ENCODE measurements at places on chromosomes 5 and 9. TPM values are rescaled to one million over a fixed set of nuclear protein-coding genes. Genes with fewer than 3 reads are reported as not detected.

- DNase-seq = no peak
These were observed 71.5 kb downstream of the SEMA5A start for GRCh38 chr5:9474219-9475002.

The FAM169A gene
- polyA plus RNA-seq = 3.7 TPM

The ABL1 gene
- 50.9 TPM for polyA plus RNA-seq

The TLN1 gene
- 117 TPM for polyA plus RNA-seq

The CDHR2 gene
- polyA plus RNA-seq = 247 TPM

The C9 gene
- 0.04 TPM for polyA plus RNA-seq

All from large intestine (tissue), 12 donors.